NAMALWA (cell line): ENCODE measurements at places on chromosomes 11 and 22.

- DNase-seq = no peak
These were observed 67.0 kb upstream of the IGLL5 start for GRCh38 chr22:22820626-22821025.

DNA sequence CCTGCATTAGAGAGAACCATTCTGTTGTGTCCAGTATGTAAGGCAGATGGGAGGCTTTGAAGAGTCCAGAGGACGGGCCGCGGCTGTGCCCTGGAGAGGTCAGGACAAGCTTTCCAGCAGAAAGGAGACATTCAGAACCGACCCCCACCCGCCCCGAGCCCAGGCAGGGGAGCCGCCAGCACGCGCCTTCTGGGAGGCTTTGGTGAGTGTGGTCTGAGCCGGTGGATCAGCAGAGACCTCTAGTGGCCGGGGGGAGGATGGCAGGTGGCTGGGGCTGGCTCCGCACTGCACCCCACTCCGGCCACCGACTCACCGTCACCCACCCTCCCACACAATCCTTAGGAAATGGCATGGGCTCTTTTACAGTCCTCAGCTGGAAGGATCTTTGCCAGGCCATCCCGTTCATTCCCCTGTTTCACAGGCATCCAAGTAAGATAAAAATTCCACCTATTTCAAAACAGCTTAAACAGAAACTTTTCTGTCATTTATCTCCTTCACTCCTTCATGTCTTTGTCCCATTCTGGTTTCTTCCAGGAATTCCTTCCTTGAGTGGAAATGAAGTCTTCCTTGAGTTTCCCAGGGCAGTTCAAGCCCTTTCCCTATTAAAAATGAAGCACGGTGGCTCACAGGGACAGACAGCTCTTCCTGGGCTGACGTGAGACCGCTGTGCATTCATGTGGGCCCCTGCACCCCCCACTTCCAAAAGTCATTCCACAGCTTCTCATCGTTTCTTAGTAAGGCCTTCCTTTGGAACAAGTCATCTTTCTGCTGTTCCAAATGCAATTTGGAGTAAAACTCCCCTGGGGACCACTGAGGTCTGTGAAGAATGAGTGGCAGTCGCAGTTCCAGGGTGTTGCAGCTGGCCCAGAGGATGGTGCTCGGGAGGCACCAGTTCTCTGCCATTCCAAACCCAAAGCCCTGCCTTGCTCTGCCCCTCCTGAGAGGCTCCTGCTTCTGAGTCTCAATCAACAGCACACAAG, 91.0 kb downstream of the FEZ1 start:
- DNase-seq = peak; percentile 65

DNA sequence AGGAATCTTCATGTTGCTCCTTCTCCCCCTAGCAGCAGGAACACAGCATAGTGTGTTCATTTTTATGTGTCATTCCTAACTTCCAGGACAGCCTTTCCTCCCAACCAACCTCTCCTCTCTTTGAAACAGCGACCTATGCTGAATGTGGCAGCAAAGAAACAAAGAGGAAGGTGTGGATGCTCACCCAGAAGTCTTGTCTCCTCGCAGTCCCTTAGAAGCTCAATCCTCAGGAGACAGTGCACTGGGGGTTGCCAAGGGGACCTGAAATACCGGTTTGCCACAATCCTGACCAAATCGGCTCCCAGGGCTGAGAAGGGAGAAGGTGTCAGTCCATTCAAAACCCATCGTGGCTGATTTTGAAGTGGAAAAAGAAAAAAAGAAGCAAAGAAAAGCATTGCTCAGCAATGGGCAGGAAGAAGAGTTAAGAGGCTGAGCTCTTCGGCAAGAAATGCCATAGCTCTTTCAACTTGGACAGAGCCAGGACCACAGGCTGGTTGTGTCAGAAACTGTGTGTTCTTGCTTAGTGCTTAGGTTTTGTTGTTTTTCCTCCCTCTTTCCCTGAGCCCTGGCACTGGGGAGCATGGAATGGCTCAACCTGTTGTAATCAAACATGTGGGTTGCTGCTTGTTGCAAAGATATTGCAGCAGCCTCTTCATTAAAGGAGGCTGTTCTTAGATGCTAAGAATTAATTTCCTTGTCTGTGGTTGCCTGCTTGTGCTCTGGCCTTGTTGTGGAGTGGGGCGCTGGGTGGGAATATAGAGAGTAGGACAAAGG, 30.4 kb upstream of the TENM4 start:
- DNase-seq = no peak

- DNase-seq = no peak
These were observed 75.6 kb downstream of the PARVB start for GRCh38 chr22:44099696-44100095.
